ENCODE measurements at places on chromosomes 6 and 20.

- peak; percentile 21 for DNase-seq
Observed at GRCh38 chr20:58839991-58840747, 10.5 kb downstream of the GNAS-AS1 start.

- no peak for DNase-seq
Observed at GRCh38 chr20:57320358-57320757, 9.2 kb upstream of the SPO11 start.

- DNase-seq: no peak
Observed at GRCh38 chr6:92110403-92110802, 1309.0 kb downstream of the EPHA7 start.

- no peak for DNase-seq
Observed at GRCh38 chr6:17115251-17116116, 13.6 kb downstream of the STMND1 start.

GRCh38 chr6:48388044-48388443 lies 277.0 kb upstream of the PTCHD4 start:
- DNase-seq: no peak

GRCh38 chr20:44733341-44734069 lies 12.2 kb upstream of the KCNK15 start:
- peak; percentile 61 for DNase-seq

DNA sequence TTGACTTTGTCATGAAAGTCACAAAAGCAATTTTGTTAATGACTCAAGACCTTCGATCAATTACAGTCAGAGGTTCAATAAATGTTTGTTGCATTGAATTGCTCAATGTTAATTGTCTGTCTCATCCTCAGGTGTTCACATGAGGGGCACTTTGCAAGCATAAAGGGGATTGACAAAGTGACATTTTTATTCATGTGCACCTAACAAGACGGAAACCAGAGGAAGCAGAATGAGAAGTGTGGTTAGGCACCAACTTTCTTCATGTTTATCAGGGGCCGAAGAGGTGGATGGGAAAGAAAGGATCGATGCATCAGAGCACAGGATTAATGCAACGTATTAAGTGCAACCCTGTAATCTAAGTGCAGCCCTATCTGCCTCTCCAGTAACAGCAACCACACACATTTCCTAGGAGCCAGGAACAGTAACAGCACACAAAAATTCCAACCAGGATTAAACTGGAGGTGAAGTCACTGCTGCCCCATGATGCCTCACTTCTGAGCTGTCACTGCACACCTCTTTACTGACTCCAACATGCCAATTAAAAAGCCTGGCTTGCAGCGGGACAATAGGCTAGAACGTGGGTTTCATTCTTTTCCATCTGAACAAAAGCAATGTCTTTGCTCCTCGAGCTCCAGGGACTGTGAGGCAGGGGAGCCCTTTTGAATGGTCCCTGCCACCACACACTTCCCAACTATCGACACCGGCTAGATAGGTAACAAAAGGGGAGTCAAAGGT lies 262.7 kb downstream of the CD83 start:
- no peak for DNase-seq

GRCh38 chr6:897528-898207 lies 204.7 kb upstream of the EXOC2 start:
- peak; percentile 55 for DNase-seq

DNA sequence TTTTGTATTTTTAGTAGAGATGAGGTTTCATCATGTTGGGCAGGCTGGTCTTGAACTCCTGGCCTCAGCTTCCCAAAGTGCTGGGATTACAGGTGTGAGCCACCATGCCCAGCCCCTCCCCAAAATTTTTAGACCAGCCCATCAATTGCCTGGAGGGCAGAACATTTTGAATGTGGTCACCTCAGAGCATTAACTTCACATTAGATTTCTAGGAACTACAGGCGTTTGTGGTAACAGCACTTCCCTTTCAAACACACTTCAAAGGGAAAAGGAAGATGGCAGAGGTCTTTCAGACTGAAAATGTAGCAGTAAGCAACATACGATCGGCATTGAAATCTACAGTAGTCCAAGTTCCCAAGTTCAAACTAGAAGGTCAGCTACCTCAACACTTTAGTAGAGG lies 12.3 kb upstream of the SLA2 start:
- no peak for DNase-seq

- DNase-seq: no peak
Observed at GRCh38 chr20:50721881-50722281, 9.5 kb upstream of the PARD6B start.

DNA sequence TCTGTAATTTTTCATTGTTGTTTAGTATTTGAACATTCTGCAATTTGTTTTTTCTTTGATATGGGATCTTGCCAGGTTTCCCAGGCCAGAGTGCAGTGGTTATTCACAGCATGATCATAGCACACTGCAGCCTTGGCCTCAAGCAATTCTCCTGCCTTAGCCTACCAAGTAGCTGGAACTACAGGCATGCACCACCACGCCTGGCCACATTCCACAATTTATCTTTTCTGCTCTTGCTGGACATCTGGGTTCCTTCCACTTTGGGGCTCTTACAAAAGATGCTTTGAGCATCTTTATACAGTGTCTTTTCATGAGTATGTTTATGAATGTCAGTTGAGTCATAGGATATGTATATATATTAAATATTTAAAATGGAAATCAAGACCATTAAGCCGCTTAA lies 42.0 kb downstream of the PGM3 start:
- DNase-seq: no peak

DNA sequence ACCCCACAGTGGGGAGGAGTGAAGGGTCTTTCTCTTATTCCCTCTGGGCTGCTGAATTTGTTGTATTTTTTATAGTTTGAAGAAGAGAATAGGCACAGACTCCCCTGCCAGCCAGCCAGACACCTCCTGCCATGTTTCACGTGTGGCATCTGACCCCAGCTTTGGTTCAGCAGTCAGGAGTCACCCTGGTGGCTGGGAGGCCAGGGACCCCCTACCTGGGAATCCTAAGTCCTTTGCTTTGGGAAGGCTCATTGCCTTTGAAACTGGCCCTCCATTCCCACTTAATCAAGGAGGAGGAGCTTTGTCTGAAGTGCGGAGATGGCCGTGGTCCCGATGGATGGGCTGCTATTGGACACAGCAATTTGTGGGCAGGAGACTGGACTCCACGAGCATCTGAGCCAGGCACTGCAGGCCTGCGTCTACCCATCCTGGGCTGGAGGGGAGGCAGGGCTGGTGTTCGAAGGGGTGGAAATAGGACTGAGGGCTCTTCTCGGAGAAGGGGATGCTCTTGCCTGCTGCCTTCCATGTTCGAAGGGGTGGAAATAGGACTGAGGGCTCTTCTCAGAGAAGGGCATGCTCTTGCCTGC lies 196.1 kb downstream of the DLL1 start:
- no peak for DNase-seq

- DNase-seq: no peak
Observed at GRCh38 chr6:36177166-36177565, 19.4 kb upstream of the BRPF3 start.

DNA sequence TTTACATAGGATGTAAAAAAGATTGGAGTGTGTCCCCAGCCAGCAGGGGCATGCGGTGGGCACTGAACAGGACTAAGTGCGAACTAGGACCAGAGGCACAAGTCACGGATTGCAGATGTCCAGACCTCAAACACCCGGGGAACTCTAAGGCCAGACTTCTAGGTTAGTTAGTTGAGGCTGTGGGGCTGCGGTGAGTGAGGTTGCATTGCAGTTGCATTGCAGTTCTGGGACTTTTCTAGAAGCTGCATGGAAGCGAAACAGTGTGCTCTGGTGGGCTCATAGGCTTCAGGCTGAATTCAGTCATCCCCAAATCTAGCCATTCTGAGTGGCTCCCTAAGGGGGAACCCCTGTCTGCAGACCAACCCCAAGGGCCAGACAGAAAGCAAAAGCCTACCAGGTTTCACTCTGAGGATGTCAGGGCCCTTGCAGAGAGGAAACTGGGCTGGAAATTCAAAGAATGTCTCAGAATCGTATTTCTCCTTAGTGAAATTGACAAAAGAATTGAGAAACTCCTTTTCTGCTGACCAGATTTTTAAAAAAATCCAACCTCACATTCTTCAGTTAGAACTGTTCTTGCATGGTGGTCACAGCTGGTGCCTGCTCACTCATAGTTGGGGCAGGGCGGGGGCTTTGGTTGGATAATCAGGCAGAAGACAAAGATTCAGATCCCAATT lies 182.8 kb downstream of the ZDHHC14 start:
- DNase-seq: peak; percentile 68

DNA sequence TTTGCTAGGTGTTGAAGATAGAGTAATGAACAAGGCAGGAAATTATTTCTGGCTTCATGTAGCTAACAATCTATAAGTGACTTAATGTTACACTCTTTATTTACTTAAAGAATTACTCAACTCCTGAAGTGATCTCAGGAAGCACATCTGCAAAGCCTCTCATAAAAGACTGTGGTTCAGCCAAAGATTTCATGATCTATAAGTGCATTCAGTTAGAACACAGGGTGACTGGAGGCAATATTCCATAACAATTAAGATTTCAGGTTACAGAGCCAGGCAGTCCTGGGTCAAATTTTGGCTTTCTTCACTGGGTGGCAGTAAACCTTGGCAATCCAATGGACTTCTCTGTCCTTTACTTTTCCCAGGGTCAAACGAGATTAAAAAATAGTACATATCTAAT lies 204.0 kb downstream of the TPBG start:
- DNase-seq: no peak

DNA sequence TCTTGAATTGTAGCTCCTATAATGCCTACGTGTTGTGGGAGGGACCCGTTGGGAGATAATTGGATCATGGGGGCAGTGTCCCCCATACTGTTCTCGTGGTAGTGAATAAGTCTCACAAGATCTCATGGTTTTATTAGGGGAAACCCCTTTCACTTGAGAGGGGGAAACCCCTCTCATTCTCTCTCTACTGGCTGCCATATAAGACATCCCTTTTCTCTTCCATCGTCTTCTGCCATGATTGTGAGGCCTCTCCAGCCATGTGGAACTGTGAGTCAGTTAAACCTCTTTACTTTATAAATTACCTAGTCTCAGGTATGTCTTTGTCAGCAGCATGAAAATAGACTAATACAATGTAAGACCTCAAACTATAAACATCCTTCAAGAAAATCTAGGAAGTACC lies 23.1 kb downstream of the PAQR8 start:
- peak; percentile 17 for DNase-seq

- DNase-seq: peak; percentile 37
Observed at GRCh38 chr20:19758501-19759331, 658 bp downstream of the RIN2 start.

DNA sequence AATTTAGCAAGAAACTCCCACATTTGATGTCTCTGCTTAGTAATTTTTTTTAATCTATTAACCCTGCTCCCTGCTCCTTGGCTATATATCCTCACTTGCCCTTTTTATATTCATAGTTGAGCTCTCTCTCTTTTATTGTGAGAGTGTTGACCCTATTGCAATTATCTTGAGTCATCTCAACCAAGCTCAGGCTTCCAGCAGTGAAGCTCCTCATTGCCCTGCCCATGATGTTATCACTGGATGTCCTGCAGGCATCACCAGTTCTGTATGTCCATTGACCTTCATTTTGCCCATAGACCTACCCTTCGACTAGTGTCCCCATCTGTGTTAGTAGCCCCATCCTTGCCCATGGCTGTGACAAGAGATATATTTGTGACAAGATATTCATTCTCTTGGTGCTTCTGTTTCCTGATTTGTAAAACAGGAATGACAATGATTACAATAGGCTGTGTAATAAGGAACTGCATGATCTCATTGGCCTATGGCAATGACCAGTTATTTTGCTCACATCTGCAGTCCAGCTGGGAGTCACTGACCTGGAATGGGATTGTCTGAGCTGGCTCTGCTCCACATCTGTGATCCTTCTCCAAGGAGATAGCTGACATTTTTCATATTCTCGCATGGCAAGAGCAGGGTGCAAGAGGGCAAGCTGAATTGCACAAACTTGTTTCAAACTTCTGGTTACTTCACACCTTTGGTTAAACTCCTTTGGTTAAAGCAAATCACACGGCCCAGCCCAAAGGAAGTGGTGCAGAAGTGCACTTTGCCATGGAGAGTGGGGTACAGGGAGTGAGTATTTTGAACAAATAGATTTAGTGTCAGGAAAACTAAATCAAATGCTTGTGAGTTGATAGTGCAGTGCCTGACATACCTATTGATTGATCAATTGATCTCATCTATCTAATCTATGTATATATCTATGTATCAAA lies 47.7 kb upstream of the CST5 start:
- DNase-seq: no peak

- DNase-seq: no peak
Observed at GRCh38 chr6:145809211-145809610, 5.4 kb downstream of the FBXO30 start.

DNA sequence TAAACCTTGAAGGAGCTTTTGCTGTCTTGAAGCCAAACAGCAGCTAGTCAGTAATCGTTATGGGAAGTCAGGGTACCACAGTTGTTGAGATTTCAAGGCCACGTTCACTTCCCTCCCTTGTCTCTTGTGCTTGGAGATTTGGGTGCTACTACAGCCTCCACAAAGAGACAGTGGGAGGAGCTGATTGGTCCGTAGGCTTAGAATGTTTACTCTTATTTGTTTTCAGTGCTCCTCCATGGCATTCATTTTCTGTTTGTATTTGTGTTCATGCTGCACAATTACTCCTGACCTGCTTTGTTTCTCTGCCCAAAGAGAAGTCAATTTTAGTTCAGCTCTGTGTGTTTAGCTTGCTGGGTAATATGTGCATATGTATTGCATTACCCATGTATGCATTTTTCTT lies 147.7 kb downstream of the PRL start:
- DNase-seq: no peak

- no peak for DNase-seq
Observed at GRCh38 chr6:157397660-157398059, 16.7 kb downstream of the ZDHHC14 start.

- DNase-seq: no peak
Observed at GRCh38 chr6:46305833-46306232, 135.1 kb upstream of the ENPP5 start.

GRCh38 chr20:61170496-61171320 lies 81.4 kb upstream of the CDH4 start:
- no peak for DNase-seq

GRCh38 chr6:108993876-108994275 lies 100.8 kb downstream of the SESN1 start:
- DNase-seq: no peak

- DNase-seq: no peak
Observed at GRCh38 chr6:4812068-4812467, 35.9 kb downstream of the CDYL start.

DNA sequence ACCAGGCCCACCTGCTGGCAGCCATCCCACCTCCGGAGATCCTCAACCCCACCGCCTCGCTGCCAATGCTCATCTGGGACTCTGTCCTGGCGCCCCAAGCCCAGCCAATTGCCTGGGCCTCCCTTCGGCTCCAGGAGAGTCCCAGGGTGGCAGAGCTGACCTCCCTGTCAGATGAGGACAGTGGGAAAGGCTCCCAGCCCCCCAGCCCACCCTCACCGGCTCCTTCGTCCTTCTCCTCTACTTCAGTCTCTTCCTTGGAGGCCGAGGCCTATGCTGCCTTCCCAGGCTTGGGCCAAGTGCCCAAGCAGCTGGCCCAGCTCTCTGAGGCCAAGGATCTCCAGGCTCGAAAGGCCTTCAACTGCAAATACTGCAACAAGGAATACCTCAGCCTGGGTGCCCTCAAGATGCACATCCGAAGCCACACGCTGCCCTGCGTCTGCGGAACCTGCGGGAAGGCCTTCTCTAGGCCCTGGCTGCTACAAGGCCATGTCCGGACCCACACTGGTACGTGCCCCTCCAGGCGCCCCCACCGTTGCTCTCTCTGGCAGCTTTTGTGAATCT lies 1.1 kb downstream of the SNAI1 start:
- no peak for DNase-seq

- peak; percentile 37 for DNase-seq
Observed at GRCh38 chr6:106630366-106630765, 988 bp downstream of the QRSL1 start.

GRCh38 chr6:125974214-125974866 lies 12.0 kb upstream of the TRMT11 start:
- peak; percentile 67 for DNase-seq
